ENCODE measurements at places on chromosomes 12 and 14. TPM values are rescaled to one million over a fixed set of nuclear protein-coding genes. Genes with fewer than 3 reads are reported as not detected.
A peak's percentile ranks its signal among the peaks of the same experiment; 100 is the strongest.

Gene EPYC
- total RNA-seq, result not detected

GRCh38 chr14:71523630-71524319, 408.5 kb upstream of the RGS6 start:
- no peak for DNase-seq
- peak overlapping the region; percentile 63 for H3K27ac ChIP-seq
- peaks cover 28% of the 10 kb centered on the region for H3K4me1 ChIP-seq

GRCh38 chr14:89292579-89293313, 124.3 kb downstream of the FOXN3 start:
- H3K27me3 ChIP-seq, result no peaks in the 10 kb centered on the region
- no peak for DNase-seq
- peaks cover 11% of the 10 kb centered on the region for H3K36me3 ChIP-seq
- H3K4me1 ChIP-seq, result peaks cover 44% of the 10 kb centered on the region
- H3K4me3 ChIP-seq, result no peak overlapping the region

Gene KSR2
- total RNA-seq, result 0.05 TPM

DNA sequence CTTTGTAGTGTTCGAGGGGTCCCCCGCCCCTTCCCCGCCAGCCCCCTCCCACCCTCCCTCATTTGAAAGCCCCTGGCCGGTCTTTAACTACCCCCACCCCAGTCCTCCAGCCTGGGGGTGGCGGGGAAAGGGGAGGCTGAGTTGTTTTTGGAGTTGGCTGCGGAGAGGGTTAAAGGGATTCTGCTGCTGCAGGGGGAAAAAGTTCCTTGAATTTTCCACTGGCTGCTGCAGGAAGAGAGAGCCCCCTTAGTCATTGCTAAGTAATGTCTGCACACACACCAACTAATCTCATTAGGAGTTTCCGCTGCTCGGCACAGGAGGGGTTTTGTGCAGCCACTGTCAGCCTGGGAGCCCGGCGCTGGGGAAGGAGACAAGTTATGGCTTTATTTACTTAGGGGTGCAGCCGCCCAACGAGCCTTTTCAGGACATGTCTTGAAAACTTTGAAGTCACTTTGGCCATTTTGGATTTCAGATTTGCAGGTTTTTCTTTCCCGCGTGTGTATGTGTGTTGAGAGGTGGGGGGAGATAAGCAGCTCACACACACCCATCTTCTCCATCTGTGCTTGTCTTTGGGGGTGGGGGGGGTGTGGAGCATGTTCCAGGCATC, 1.8 kb downstream of the ELK3 start:
- DNase-seq, result no peak
- peaks cover 52% of the 10 kb centered on the region for H3K4me1 ChIP-seq
- peaks cover 26% of the 10 kb centered on the region for H3K36me3 ChIP-seq
- H3K4me3 ChIP-seq, result peak overlapping the region; percentile 92
- H3K27ac ChIP-seq, result peak overlapping the region; percentile 94

DNA sequence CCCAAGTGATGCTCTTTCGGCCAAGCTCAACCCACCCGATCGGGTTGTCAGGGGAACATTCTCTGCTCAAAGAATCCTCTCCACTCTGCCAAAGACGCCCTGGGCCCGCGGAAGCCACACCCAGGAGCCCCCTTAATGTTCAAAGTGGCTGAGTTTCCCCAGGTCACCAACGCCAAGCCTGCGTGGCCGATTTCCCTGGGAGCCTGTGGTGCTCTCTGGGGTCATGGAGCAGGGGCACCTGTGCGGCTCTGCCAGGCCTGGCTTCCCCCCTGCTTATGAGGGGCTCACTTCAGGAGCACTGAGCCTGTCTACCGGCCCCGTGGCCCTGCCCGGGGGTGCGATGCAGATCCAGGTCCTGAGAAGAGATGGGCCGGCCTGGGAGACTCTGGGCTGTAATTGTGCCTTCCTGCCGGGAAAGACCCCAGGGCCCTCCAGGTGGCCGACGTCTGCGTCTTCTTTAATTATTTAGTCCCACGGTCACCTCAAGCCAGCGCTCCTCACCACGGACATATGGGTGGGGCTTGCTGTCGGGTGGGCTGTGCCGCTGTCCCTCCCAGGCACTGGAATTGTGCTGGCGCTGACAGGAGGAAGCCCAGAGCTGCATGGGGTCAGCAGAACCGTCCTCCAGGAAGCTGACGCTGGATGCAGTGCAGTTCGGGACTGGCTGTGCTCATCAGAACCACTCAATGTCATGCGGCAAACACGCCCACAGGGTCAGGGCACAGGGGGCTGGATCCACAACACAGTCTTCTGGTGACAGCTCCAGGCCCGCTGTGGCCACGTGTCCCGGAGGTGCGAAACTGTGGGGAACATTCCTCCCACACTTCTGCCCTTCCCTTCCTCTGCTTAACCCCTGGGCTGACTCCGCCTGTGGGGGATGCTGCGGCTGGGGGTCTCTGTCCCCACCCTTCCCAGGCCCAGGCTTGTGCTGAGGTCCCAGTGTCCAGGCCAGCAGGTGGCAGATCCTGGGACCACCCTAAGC, 267.6 kb upstream of the SFSWAP start:
- H3K36me3 ChIP-seq, result no peaks in the 10 kb centered on the region
- H3K4me1 ChIP-seq, result no peaks in the 10 kb centered on the region
- H3K4me3 ChIP-seq, result no peak overlapping the region

DNA sequence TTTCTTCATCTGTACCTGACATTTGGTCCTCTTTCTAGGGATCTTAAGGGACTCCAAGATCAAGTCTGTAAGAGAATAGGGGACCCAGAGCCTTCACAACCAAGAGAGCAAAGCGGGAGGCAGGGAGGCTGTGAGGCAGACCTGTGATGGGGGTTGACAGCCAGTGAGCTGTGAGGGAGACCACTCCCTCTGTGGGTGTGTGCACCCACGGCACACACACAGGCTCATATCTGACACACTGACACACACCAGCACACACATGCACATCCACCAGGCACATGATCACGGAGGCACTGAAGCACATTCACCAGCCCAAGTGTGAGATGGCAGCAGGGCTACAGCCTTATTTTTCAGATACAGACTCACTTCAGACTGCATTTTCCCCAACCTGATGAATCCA, 55.2 kb downstream of the SPTB start:
- peaks cover 35% of the 10 kb centered on the region for H3K27me3 ChIP-seq
- DNase-seq, result no peak
- H3K36me3 ChIP-seq, result no peaks in the 10 kb centered on the region
- peaks cover 5% of the 10 kb centered on the region for H3K4me1 ChIP-seq
- H3K27ac ChIP-seq, result no peak overlapping the region
- H3K4me3 ChIP-seq, result no peak overlapping the region

DNA sequence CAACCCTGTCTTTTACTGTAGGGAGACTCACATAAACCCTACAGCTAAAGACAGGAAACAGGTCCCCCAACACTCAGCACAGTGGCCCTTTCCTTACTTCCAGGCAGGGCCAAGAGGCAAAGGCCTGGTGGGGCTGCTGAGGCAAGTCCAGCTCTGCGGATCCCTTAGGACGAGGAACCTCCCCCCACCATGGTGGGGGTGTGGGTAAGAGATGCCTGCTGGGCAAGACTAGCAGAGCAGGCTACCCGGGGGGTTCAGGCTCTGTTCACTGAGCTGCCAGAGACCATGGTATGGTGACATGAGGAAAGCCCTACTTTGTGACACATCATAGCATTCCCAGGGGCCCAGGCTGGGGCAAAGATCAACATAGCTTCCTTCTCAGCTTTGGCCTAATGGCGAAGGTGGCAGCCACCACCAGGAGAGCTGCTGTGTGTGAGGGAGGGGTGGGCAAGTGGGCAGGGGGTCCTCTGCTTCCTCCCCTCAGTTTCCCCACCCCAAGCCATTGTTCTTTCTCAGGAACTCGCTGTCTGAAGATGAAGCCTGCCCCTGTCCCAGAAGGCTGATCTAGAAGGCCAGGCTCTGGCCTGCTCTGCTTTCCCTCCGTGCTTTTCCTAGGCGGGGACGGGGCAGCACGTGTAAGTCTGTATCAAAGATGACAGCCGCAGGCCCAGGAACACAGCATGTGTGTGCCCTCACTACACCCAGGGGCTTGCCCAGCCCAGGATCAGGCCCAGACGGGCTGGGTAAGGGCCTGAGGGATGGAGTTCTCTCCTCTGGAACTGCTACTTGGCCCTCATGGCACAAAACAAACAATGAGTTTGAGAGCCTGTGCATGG, 10.1 kb upstream of the TINF2 start:
- no peak overlapping the region for H3K4me3 ChIP-seq
- H3K4me1 ChIP-seq, result peaks cover 34% of the 10 kb centered on the region
- H3K27me3 ChIP-seq, result no peaks in the 10 kb centered on the region
- H3K36me3 ChIP-seq, result peaks cover 12% of the 10 kb centered on the region
- DNase-seq, result no peak
- H3K27ac ChIP-seq, result no peak overlapping the region

Gene ZC2HC1C
- 1.5 TPM for total RNA-seq

DNA sequence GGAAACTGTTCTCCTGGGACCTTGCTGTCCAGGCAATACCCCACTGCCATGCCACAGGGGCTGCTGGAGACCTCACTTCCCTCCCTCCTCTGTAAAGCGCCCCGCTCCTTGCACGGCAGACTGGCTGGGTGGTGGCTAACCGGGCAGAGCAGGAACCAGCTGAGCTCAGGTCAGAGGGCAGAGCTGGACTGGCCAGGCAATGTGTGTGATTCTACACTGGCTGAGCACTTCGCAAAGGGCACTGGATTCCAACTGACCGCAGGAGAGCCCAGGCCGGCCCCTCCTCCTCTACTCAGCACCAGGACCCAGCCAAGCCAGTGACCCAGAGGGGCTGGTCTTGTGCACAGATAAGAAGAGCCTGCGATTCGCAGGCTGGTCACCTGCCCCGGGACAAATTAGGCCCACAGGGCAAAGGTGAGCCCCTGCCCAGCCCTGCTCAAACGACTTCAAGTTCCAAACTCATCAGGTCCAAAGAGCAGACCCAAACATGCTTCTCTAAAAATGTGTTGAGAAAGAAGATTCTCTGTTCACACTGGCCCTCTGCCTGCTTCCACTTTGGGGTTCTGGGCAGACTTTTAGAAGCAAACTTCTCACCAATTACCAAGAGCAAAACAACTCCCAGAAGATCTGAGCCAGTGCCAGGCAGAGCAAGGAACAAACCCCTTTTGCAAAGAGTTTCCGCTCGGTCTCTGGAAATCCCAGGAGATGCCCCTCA, 54.9 kb upstream of the DIO3 start:
- no peaks in the 10 kb centered on the region for H3K36me3 ChIP-seq
- DNase-seq, result no peak
- H3K4me1 ChIP-seq, result no peaks in the 10 kb centered on the region
- no peak overlapping the region for H3K4me3 ChIP-seq

Gene IGF1
- 1.6 TPM for total RNA-seq

DNA sequence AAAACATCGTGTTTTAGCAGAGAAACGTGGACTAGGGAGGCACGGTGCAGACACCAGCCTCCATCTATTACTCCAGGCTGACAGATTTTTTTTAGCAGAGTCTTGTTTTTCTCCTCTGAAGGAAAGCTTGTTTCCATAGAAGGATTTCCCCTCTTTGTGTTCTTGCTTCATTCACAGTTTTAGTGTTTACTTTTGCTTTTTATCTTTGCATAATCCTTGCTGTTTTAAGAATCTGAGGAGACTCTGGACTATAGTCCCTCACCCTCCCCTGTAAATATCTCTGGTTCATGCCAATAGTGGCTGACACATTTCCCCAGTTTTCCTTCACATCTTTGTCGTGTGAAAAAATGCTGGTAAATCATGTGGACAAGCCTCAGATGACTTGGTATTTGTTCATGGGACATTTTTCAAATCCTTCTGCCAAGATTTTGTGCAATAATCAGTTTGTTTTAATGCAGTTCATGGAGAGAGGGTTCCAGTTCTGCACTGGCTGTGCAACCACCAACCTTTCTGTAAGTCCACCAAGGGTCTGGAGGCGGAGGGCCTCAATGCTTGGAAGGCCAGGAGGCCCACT, 39.9 kb upstream of the TMCC3 start:
- no peaks in the 10 kb centered on the region for H3K4me1 ChIP-seq
- peaks cover 4% of the 10 kb centered on the region for H3K27me3 ChIP-seq
- no peaks in the 10 kb centered on the region for H3K36me3 ChIP-seq
- H3K4me3 ChIP-seq, result no peak overlapping the region
- no peak for DNase-seq

Gene KHNYN
- total RNA-seq, result 72.6 TPM

GRCh38 chr14:50829489-50830043, 1.4 kb downstream of the NIN start:
- H3K36me3 ChIP-seq, result peaks cover 37% of the 10 kb centered on the region
- peak overlapping the region; percentile 4 for H3K27ac ChIP-seq
- H3K27me3 ChIP-seq, result peaks cover 13% of the 10 kb centered on the region
- H3K4me1 ChIP-seq, result peaks cover 46% of the 10 kb centered on the region

- H3K4me3 ChIP-seq, result no peak overlapping the region
- H3K36me3 ChIP-seq, result no peaks in the 10 kb centered on the region
- no peak for DNase-seq
- no peak overlapping the region for H3K27ac ChIP-seq
- no peaks in the 10 kb centered on the region for H3K4me1 ChIP-seq
- no peaks in the 10 kb centered on the region for H3K27me3 ChIP-seq
Measured at GRCh38 chr14:56687123-56687522, 107.5 kb downstream of the TMEM260 start.

- peaks cover 10% of the 10 kb centered on the region for H3K4me1 ChIP-seq
- no peak overlapping the region for H3K27ac ChIP-seq
- no peaks in the 10 kb centered on the region for H3K27me3 ChIP-seq
- no peak for DNase-seq
- H3K4me3 ChIP-seq, result no peak overlapping the region
Measured at GRCh38 chr14:34436960-34437728, 24.9 kb downstream of the SPTSSA start.

GRCh38 chr14:104878582-104878981, 13.5 kb downstream of the CEP170B start:
- no peaks in the 10 kb centered on the region for H3K27me3 ChIP-seq
- no peak overlapping the region for H3K4me3 ChIP-seq
- no peak for DNase-seq
- no peaks in the 10 kb centered on the region for H3K4me1 ChIP-seq
- H3K36me3 ChIP-seq, result no peaks in the 10 kb centered on the region
- H3K27ac ChIP-seq, result no peak overlapping the region

Gene CNOT2
- total RNA-seq, result 69.1 TPM

DNA sequence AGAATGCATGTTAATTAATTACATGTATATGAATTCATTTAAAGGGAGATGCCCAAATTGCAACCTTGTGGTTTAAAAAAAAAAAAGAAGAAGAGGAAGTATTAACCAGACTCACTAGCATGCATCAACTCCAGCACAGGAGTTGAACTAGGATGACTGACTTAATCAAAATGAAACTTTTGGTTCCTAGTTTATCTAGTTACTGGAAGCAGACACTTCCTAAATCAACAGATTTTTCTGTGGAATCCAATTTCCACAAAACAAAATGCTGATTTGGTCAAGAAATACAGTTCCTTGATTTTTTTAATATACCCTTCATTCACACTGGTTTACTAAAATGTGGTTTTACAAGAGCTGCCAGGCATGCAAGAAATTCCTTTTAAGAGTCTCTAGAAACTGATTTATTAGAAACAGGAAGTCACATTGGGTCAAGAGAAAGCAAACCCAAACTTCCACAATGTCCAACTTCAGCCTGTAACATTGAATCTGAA, 41.6 kb downstream of the ITPR2 start:
- peaks cover 17% of the 10 kb centered on the region for H3K4me1 ChIP-seq
- H3K36me3 ChIP-seq, result peaks cover 19% of the 10 kb centered on the region
- no peaks in the 10 kb centered on the region for H3K27me3 ChIP-seq
- H3K4me3 ChIP-seq, result no peak overlapping the region

DNA sequence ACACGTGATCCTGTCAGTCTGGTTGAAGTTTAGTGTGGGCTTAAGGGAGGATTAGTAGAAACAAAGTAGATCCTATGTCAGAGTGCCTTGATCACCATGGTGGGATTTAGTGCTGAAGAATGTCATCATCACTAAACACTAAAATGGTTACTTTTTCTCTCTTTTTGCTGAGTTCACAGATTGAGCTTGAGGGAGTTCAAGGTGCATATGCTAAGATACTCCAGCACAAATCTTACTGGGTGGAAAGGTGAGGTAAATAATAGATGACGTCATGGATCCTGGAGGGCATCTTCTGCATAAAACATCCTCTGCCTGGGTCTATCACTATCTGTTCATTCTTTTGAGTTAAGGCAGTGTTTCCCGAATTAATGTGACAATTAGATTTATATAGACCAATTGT, 4.9 kb downstream of the GALNT8 start:
- DNase-seq, result no peak
- H3K27me3 ChIP-seq, result peaks cover 27% of the 10 kb centered on the region
